Motor neuron (in vitro differentiated cells): ENCODE measurements at places on chromosomes 1 and 21.

GRCh38 chr1:223745731-223746130 is 33.4 kb downstream of the CAPN2 start:
- ATAC-seq, result no peak

DNA sequence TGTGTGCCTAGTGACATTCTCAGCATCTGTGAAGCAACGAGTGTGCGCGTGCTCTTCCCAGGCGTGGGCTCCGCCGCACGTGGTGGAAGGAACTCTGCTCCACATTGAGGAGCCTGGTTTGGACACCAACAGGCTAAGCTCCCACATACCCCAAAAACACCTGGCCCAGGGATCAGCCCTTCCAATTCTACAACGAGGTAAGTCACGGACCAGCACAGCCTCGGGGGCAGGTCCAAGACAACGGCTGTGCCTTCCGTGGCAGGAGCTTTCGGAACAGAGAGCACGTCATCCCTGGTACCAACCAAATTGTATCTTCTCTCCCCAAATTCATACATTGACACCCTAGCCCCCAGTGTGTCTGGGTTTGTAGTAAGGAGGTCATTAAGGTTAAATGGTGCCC is 27.2 kb upstream of the PDE9A start:
- no peak for ATAC-seq

- no peak for ATAC-seq
Observed at GRCh38 chr1:59696421-59697115, 118.2 kb upstream of the HOOK1 start.

DNA sequence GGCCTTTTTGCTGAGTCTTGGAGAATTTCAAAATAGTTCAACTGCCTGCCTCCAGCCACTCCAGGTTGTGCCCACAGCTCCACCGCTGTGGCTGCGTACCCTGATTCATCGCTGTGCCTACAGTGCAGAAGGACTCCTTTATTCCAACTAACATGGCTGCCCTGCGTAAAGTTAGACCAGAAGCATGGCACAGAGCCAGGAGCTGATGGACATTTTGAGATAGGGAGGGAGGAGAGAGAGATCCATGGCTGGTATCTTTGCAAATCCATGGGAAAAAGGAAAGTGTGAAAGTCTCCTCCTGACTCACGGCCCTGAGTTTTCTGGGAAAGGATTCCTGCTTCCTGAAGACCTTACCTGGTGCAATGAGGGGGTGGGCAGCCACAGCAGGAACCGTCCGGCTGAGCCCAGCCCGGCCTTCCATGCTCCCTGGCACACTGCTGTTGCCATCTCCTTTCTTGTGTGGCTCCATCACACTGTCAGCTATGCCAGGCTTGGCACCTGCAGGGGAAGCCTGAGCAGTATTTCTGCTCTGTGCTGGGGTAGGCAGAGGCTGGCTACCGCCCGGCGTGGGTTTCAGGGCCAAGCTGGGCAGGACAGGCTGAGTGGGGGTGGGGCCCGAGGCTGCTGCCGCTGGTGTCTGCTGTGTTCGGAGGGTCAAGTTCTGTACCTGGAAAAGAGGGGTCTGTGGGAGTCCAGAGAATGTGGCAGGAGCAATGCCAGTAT is 46.0 kb upstream of the A3GALT2 start:
- ATAC-seq, result no peak

DNA sequence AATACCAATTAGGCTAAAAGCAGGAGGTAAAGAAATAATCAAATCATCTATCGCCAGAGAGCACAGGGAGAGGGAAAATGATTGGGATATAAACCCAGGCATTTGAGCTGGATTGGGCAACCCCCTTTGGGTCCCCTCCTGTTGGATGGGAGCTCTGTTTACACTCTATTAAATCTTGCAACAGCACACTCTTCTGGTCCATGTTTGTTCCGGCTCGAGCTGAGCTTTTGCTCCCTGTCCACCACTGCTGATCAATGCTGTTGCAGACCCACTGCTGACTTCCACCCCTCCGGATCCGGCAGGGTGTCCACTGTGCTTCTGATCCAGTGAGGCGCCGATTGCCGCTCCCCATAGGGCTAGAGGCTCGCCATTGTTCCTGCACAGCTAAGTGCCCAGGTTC is 493.8 kb downstream of the MATN1 start:
- no peak for ATAC-seq

DNA sequence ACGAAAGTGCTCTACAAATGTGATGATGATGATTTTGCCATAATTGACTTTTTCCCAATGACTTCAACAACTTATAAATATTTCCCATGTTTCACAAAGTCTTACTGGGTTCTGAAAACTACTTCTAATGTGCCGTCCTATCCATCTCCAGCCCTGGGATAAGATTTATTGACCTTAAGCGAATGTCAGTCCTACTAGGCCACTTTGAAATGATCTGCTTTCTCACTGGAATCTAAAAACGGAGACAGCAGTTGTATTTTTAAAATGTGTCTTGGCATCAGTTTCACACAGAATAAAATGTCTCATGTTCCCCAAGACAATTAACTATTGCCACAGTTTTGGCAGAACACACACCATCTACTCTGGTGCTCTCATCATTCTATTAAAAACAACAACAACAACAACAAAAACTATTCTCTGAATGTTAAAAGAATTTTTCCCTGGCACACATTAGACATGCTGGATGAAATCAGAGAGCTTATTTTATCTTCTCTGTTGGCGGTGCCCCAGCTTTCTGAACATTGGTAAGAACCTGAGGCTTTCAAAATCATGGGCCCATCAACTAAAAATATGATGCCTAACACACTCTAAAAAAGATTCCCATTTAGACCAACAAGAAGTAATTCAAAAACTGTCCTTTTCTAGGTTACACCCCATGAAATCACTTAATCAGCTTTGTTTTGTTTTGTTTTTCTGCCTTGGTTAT is 23.1 kb upstream of the DNASE2B start:
- no peak for ATAC-seq
